ENCODE measurements at places on chromosomes 2 and 18. TPM values are rescaled to one million over a fixed set of nuclear protein-coding genes. Genes with fewer than 3 reads are reported as not detected.
A peak's percentile ranks its signal among the peaks of the same experiment; 100 is the strongest.

Gene LRRC30
- not detected for total RNA-seq

Gene EGR4
- not detected for total RNA-seq

Gene EPHA4
- 5.7 TPM for total RNA-seq

Gene D2HGDH
- 6.1 TPM for total RNA-seq

Gene SCYGR4
- total RNA-seq, result not detected

Gene CSRNP3
- total RNA-seq, result 0.27 TPM

- no peak for DNase-seq
Measured at GRCh38 chr18:21991081-21991534, 178.3 kb upstream of the GATA6 start.

DNA sequence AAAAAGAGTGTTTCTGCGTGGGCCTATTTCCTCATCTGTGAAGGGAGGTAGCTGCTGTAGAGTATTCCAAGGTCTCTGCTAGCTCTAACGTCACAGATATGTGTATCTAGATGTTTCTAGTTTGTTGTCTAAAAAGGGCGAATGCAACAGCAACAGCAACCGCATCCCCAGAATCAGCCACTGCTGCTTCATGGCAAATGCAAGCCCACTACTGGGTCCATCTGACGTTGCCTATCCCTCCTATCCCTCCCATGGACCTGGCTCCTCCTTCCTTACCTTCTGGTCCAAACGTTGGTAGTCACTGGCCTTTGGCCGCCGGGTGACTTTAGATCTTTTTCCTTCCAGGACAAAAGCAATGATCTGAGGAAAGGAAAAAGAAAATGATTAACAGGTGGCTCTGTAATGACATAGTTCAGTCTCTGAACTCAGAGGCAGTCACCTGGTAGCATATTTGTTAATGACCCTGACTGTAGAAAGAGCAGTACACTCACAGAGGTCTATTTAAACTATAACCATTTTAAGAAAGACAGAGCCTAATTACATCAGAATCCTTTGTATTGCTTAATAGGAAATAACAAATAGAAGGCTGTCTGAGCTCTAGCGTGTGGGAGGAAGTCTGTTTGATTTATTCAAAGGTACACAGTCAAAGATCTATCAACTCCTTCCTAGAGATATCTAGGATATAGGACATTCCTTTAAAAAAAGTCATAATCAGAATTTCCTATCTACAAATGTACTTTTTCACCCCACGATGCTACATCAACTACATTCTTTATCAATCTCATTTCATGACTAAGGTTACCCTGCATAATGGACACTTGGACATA, 2.9 kb downstream of the TGOLN2 start:
- no peak for DNase-seq

DNA sequence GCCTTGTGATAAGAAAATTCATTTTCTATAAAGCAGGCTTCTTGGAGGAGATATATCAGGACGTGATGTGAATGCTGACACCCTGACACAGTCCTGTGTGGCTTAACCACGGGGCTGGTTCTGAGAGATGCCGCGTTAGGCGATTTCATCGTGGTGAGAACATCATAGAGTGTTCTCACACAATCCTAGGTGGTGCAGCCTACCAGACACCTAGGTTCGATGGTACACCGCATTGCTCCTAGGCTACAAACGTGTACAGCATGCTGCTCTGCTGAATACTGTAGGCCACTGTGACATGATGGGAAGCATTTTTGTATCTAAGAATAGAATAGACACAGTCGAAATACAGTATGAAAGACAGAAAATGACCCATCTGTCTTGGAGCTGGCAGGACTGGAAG, 82.5 kb downstream of the TNFRSF11A start:
- DNase-seq, result no peak

DNA sequence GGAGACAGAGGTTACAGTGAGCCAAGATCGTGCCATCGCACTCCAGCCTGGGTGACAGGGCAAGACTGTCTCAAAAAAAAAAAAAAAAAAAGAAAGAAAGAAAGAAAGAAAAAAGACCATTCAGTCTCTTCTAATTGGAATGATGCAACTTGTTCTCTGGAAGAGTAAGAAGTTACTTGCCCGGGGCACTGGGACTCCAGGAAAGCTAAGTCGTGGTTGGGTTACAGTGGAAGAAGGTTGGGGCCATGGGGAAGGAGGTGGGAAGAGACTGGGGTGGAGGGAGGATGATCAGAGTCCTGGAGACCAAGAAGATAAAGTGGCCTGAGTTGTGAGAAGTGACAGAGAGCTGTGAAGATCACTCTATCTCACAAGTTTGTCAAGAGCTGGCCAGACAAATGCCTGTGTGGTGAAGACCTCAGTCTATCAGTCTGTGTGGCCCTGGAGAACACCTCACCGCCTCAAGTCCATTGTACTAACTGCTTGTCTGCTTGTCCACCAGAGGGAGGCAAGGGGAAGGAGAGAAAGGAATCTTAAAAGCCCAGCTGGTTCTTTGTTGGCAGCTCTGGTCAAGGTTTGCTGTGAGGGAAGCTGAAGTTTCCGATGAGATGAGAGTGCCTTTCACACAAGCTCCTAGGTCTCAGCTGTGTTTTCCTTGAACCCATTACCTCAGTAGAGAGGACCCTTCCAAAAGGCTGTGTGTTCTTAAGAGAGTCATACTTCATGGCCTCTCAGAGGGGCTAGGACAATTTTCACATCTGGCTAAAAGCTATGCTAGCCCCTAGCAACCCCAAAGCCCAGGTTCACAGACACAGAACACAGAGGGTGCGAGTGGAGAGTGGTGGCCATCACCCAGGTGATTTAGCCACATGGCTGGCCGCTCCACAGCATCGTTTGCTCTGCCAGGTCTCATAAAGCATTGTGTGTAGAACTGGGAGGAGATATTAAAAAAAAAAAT, 72.0 kb upstream of the TMEM178A start:
- peak; percentile 77 for DNase-seq

DNA sequence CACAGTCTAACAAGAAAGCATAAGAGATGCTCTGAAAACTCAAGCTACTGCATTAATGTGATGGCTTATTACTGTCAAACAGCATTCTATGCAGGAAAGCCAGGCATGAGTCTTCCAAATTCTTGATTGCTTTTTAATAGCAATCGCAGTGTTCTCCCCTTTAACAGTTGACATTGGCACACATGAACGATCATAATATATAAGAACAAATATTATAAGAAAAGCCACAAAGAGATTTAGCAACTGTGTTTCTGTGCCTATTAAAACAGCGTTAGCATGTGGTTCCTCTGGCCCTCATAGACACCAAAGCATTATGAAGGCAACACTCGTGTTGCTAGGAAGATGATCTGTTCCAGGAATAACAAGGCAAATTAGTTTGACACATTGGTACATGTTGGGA, 245.0 kb downstream of the ACKR3 start:
- DNase-seq, result no peak

DNA sequence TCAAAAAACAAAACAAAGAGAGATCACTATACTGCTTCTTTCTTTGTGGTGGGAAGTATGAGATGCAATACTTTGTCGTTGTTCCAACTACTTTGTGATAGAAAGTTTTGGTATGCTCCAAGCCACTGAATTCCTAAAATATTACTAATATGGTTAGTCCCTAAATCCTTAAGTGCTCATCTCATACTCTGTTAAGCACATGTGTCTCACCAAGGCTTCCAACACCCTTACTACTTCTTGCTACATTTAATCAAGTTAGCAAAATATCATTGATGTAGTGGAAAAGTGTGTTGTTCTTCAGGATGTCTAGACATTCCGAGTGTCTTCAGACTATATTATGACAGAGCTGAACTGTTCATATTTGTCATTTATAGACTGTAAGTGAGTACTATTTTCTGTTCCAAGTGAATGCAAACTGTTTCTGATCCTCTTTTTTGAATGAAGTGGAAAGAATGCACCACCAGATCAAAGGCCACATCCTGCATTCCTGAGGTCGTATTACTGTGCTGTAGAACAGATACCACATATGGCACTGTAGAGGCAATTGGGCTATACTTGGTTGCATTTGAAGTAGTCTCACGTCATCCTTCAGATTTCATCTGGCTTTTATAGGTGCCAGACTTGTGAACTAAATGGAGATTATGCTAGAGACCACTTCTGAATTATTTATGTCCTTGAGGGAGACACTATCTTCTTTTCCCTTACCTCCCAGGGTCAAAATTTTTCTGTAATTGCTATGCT, 298.4 kb upstream of the ZNF521 start:
- peak; percentile 98 for DNase-seq

GRCh38 chr2:122635686-122636085, 880.2 kb downstream of the TSN start:
- peak; percentile 2 for DNase-seq

DNA sequence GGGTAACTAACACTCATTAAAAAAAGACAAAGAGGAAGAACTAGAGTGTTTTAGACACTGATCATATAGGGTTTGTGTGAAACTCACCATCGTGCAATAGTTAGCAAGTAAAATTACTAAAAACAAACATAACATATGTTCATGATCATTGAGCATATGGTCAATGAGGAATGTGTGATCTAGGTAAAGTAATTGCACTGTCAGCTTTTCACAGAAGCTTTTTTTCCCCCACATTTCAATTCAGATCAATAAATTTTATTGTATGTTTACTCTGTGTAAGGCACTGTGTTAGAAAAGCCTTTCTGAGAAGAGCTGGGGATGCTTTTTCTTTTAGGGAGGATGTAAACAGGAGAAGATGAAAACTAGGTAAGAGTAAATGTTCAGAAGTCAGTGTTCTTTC, 348.2 kb downstream of the LRP1B start:
- DNase-seq, result no peak

GRCh38 chr18:31977270-31977872, 34.4 kb upstream of the TRAPPC8 start:
- DNase-seq, result peak; percentile 32

GRCh38 chr2:12226653-12227052, 480.2 kb downstream of the LPIN1 start:
- DNase-seq, result no peak

Measured in M059J (cell line).